NCI-H1417 treated with DMSO at 0.1 percent for 48 hours (cell line): ENCODE measurements at places on chromosomes 4 and X.

GRCh38 chr4:151568966-151569365 lies 160.0 kb downstream of the FHIP1A start:
- no peak for DNase-seq

DNA sequence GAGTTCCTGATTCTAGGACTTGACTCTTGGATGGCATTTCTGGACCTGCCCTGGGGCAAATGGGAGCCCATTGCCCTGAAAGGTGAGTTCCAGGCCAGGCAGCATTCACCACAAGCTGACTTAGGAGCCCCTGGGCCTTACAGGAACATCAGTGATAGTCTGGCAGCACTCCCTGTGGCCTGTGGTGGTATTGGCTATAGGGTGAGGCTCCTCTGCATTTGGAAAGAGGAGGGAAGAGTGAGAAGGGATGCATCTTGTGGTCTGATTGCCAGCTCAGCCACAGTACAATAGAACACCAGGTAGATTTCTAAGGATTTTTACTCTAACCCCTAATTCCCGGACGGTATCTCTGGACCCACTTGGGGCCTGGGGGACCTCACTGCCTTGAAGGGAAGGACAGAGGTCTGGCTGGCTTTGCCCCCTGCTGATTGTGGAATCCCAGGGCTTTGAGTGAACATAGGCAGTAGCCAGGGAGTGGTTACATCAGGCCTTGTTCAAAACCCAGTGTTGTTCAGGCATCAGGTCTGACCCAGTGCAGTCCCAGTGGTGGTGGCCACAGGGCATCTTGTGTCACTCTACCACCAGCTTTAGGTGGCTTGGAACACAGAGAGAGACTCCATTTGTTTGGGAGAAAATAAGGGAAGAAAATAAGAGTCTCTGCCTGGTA lies 32.9 kb downstream of the MAGED4 start:
- DNase-seq, result no peak

- DNase-seq, result no peak
Measured at GRCh38 chrX:7286168-7286837, 138.3 kb upstream of the PUDP start.

- DNase-seq, result no peak
Measured at GRCh38 chr4:167779864-167780263, 312.5 kb upstream of the ANXA10 start.

GRCh38 chr4:176422511-176422910 lies 102.7 kb downstream of the SPCS3 start:
- DNase-seq, result no peak

GRCh38 chr4:13313856-13314255 lies 170.3 kb downstream of the RAB28 start:
- no peak for DNase-seq

- DNase-seq, result no peak
Measured at GRCh38 chrX:119783026-119783425, 8.4 kb downstream of the RPL39 start.

DNA sequence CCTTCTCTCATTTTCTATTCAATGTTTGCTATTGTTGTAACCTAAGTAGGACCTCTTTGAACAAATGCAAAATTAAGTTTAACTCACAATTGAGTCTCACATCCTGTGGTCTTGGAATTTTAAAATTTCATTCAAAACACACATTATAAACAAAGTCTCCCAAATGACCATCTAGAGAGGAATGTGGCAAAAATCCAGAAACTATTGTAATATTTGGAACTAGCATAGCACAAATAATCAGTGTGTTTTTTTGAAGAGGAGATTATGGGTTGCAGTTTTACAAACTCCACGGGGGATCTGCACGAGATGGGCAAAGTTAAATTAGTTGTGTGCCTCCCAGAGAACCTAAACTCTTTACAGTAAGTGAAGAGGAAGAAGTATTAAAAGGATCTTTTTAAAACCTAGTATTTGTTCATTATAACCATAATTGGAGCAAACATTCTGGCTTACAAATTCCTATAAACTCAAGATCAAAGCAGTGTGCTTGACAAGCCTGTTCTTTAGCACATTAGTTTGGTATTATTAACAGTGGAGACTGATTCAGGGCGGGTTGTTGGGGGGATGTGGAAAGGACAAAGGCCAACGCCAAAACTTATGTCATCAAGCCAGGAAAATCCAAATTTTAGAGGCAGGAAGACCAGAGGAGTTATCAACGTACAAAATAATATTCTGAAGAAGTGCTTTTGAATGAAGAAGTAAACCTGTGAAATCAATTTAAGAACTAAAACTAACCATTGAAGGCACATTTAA lies 22.4 kb upstream of the RBPJ start:
- DNase-seq, result no peak

- no peak for DNase-seq
Measured at GRCh38 chr4:62415256-62415655, 1215.1 kb downstream of the ADGRL3 start.

GRCh38 chr4:87838890-87839591 lies 6.3 kb downstream of the MEPE start:
- DNase-seq, result no peak

DNA sequence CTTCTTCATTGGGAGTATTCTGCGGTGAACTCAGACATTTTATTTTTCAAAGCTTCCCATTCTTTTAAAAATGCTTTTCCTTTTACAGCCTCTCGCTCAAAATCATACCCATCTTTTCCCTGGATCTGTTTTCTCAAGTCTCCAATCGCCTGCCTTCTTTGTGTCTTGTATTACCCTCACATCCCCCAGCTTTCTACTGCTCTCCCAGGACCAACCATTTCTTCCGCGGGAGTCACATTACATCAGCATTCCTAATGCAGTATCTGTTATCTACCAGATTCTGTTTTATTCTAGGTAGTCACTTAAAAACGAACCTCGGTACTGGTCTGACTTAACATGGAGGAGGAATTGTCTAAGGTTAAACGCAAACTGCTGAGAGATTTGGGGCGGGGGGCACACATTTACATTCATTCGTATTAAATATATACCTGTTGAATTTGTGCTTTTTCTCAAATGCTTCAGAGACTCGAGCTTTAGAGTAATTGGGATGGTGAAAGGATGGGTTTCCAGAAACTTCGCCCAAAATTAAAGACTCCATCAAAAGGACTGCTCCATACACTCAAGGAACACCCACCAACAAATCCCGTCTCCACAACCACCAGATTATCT lies 493 bp upstream of the UCHL1 start:
- peak; percentile 23 for DNase-seq

DNA sequence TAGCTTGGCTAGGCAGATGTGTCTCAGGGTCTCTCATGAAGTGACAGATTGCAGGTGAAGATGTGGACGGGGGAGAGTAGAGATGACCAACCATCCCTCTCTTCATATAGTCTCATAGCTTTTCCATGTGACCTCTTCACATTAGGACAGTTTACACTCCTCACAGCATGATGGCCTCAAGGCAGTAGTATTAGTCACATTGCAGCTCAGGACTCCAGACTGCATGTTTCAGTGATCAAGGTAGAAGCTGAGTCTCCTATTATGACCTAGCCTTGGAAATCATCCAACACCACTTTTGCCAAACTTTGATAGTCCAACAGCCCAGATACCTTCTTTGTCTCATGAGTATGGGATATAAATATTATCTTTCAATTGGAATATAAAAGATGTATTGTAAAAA lies 147.7 kb downstream of the GASK1B start:
- DNase-seq, result no peak

- DNase-seq, result no peak
Measured at GRCh38 chr4:6898763-6899162, 10.9 kb upstream of the TBC1D14 start.

DNA sequence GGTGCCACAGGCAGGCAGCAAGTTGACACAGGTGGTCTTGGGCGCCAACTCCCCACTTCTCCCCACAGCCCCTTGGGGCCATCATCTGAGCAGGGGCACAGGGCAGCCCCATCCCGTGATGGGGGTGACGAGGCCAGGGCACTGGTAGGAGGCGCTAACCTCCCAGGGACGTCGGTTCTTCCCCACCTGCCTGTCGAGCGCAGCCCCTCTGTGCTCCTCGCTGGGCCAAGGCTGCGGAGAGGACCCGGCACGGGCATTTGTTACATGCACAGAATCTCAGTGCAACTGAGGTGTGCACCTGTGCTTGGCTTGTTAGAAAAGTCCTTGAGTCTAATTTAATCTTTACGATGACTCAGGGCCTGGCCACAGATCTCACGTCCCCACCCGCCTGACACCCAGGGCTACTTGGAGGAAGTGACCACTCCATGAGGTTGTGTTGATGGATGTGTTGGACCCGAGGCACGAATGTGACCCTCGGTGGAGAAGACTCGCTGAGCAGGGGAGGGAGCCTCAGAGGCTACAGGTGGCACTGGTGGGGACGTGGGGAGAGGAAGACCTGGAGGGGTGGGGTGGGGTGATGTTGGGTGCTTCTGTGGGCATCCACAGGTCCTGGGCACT lies 3.1 kb upstream of the SH3TC1 start:
- no peak for DNase-seq

DNA sequence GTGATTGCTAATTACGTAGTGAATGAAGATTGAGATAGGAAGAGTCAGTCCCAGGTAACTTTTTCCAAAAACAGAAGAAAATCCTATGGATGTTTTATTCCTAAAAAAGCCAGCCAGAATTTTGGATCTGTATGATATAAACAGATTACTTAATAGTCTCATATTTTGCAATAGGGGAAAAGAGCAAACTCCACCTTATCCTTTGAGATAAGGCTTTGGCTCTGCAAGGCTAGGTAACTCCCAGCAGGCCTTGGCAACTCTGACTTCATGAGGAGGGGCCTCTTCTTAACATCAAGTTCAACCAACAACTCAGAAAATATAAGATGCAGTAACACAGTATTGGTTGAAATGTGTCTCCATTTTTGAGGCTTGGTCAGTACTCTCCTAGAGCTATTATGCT lies 98.7 kb upstream of the SLC4A4 start:
- no peak for DNase-seq

DNA sequence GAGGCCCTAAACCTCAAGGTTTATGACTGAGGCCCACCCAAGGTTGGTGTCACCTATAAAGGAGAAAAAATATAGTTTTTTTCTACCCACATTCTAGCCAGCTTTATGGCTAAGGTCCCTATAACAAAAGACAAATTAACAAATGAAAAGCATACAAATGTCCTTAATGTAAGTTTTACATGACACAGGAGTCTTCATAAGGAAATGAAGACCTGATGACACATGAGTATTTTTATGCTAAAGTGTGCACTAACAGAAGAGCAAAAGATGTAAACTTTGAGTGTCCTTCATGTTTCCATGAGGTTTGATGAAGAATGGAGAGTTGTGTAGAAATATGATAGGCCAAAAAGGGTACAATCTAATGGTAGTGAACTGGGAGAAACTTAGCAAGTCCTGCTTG lies 114.7 kb upstream of the INTU start:
- DNase-seq, result no peak

DNA sequence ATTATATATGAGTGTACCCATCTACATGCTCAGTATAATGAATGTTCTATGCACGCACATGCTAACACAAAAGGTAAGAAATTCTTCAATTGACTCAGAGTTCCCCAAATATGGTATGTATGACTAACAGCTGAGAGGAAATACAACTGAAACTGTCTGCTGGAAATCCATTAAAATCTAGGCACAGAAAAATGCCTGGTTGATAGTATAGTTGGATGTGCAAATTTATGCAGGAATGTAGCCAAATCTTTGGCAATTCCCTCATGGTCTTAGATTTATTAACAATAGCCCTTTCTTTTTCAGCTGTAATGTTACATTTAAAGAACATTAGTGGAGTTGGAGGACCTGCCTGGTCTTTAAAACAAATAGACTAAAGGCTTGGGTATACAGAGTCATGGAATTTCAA lies 5.5 kb downstream of the CAMK2D start:
- DNase-seq, result no peak

GRCh38 chr4:4362991-4363697 lies 23.8 kb upstream of the NSG1 start:
- DNase-seq, result no peak

- DNase-seq, result no peak
Measured at GRCh38 chrX:150635952-150636351, 57.2 kb upstream of the MTMR1 start.

DNA sequence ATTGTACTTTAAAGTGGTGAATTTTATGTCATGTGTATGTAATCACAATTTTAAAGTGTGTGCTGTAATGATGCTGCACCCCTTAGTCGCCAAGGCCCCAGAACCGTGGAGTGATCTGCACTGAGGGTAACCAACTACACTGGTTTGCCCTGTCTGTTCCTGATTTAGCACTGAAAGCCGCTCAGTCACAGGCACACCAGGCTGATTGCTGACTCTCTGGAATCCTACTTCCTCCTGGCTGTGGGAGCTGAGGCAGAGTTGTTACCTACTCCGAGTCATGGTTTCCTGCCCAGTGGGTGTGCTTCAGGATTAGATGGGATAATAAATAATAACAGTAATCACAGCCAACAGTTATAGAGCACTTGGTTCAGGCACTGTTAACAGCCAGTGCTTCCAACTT lies 645.4 kb downstream of the BCOR start:
- no peak for DNase-seq

DNA sequence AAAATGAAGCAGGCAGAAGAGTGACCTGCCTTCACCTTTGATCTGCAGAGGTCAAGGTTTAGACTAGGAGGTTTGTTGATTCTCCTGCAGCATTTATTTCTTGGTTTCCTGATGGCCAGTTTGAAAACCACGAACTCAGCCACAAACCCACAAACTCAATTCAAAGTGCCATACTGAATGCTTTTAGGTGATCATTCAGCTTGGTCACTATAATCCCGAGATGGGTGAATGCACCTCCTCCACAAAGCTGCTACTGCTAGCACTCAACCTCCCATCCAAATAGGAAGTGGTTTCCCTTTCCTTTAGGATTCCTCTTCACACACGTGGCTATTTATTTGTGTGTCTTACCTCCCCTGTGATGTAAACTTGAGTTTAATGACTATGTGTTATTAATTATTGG lies 225.2 kb downstream of the MID1 start:
- DNase-seq, result no peak

DNA sequence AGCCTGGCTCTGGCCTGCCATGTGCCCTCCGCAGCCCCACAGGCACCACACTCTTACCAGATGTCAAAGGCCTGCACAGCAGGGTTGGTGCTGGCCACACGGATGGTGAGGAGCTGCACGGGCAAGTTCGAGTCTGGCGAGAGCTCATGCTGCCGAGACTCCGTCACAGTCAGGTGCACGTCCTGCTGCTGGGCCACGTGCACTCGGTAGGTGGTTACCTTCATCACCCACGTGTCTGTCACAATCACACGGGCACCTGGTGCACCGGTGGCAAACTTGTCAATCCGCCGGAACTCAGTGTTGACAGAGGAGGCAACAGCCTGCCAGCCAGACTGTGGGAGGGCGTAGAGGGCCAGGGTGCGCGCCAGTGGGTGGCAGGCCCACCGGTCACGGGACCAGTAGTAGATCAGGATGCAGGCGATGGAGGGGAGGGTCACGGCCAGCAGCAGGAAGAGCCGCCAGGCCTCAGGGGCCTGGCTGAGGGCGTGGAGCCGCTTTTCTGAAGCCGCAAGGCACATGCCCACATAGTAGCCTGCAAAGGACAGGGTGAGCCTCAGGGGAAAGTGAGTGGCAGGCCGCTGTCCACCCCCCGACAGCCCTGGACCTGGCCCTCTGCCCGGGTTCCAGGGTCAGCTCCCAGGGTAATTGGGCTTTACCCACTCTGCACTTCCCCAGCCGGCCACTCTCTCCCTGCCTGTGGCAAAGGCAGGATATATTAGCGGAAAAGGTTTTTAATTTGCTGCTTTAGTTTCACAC lies 2.9 kb downstream of the TMEM129 start:
- DNase-seq, result no peak

- DNase-seq, result no peak
Measured at GRCh38 chr4:139873111-139873860, 207.7 kb downstream of the MGST2 start.

- DNase-seq, result no peak
Measured at GRCh38 chr4:82624819-82625218, 63.0 kb upstream of the TMEM150C start.
